ENCODE measurements at places on chromosomes 6 and 20. TPM values are rescaled to one million over a fixed set of nuclear protein-coding genes. Genes with fewer than 3 reads are reported as not detected.
A peak's percentile ranks its signal among the peaks of the same experiment; 100 is the strongest.

SLC24A3 gene
- 4.5 TPM for polyA plus RNA-seq

DNA sequence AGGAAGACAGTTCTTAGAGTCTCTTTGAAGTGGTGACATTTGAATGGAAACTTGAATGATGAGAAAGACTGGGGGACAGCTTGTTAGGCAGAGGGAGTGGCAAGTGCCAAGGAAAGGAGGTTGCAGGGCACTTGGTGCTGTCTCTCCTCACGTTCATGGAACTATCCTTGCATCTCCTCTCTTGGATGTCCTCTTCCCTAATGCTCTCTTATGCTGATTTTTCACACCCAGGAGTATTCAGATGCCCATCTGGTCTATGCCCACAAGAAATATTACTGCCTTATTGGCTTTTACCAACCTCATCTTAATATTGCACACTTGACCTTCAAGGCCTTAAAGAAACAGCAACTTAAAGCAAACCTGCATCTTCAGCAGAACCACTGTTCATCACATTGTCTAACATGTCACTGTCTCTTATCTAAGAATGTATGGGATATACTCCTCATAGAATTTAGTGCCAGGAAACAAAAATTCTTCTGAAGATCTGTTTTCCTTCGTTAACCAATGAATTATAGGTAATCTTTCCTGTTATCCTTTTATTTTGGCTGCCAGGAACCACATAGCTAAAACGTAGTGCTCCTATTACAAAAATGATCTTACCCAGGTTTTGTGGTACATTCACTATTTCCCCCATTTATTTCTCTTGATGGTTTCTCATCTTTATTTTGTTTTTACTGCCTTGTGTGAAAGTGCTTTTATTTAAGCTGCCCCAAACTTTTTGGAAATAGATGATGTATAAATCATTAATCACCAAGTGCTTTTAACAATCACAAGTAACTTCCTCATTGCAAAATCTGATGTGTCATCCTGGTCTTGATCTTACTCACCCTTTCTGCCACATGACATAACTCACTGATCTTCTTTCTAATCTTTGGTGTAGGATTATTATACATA, 12.8 kb downstream of the RGS17 start:
- DNase-seq = no peak

CHRNA4 gene
- polyA plus RNA-seq = 11.2 TPM

- no peak for DNase-seq
Observed at GRCh38 chr6:102229271-102229670, 835.8 kb downstream of the GRIK2 start.

KCNK16 gene
- not detected for polyA plus RNA-seq

DNA sequence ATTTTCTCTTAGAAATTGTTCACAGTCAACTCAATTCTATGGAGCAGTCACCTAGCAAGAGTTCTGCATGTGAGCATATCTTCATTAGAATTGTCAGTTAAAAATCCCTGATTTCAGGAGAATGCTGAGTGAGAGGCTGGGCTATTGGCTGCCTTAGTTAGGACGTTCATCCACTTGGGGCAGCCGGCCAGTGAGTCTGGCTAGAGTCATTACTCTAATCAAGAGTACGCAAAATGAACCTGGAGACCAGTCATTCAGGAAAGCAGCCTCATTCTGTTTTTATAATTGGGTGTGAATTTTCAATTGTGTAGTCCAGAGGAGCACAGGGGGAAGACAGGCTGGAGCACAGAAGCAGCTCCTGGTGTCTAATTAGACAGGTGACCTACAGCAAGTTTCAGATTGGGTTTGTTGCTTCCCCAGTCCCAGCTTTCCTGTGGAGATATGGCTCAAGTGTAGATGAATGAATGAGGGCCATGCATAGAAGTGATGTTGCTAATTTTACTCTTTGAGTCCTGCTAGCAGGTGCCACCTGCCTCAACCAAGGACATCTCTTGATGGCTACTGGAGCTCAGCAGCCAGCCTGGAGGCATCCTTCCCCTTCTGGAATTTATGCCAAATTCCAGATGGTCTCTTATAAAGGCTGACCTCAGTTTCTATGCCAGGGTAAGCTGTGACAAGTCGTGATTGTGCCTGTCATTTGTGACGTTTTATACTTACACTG, 265.7 kb downstream of the NKAIN2 start:
- no peak for DNase-seq

DNA sequence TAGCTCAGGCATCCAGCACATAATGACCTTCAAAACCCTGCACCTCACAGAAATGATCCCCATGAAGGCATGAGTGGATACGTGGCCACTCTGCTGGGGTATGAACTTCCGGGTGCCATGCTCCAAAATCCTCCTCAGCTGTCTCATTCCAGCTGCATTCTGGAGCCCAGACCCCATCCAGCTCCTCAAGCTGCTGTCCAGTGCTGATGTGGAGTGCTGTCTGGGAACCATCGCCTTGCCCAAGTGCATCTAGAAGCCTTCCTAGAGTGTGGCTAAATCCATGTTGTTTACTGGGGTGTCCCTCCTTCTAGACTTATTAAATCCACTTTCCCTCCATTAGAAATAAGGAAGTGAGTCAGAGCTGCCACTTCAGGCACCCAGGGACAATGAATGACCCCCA, 130.8 kb upstream of the PTPRT start:
- no peak for DNase-seq

DNA sequence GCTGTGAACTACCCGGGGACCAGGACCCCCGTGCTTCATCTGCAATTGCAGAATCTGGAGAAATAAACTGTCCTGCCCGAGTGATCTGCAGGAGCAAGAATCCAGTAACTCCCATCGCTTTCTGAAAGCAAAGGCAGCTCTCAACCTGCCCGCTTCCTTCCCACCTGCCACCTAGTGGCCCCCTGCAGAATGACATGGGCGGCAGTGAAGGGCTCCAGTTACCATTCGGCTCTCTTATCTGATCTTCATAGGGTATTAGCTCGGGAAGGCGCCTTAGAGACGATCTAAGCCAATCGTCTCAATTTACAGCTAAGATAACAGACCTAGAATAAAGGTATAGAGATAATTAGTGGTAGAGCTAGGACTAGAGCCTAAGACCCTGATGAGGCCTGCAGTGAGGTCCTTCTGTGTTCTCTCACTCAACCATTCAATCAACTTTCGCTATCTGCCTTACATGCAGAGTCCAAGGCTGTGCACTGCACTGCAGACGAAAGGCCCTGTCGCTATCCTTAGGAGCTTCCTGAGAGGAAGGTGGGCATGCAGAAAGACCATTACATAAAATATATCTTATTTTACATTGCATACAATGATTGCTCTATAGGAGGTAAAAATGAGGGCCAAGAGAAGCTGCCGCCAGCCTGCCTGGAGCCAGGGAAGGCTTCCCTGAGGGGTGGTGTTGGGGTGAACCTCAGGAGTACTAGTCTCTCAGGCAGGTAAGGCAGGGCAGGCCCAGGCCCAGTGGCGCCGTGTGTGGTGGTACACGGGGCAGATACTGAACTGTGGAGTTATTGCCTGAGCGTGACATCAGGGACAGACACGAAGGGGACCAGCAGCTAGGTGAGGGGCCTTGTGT, 7.1 kb upstream of the PSMG4 start:
- DNase-seq = peak; percentile 79

WFDC2 gene
- 193 TPM for polyA plus RNA-seq

DNA sequence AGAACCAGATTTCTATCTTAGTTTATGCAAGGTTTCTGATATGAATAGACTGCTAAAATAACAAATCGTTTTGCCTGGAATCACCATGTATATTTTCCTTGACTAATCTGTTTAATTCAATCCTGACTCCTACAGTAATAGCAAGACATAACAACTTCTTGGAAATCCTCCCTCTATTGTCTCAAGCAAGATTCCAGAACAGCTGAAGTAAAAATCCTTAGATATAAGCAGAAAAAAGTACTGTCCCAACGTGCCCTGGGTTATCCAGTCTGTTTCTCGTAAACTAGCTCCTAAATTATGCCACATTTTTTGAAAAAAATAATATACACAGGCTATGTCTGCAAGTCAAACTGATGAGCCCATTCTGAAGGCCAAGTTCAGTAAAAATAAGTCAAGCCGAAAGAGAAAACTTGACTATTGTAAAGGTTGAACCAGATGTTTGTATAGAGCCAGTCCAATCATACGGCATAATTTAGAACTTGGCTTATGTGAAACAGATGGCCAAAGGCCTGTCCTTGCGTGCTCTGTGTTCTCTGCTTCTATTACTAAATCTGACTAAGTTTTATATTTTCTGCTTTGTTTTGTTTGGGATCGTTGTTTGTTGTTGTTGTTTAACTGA, 341.6 kb upstream of the NRSN1 start:
- no peak for DNase-seq

- no peak for DNase-seq
Observed at GRCh38 chr6:138948004-138948403, 40.0 kb downstream of the REPS1 start.

- DNase-seq = no peak
Observed at GRCh38 chr6:51120016-51120415, 301.3 kb downstream of the TFAP2B start.

RAET1E gene
- polyA plus RNA-seq = 0.46 TPM

DNA sequence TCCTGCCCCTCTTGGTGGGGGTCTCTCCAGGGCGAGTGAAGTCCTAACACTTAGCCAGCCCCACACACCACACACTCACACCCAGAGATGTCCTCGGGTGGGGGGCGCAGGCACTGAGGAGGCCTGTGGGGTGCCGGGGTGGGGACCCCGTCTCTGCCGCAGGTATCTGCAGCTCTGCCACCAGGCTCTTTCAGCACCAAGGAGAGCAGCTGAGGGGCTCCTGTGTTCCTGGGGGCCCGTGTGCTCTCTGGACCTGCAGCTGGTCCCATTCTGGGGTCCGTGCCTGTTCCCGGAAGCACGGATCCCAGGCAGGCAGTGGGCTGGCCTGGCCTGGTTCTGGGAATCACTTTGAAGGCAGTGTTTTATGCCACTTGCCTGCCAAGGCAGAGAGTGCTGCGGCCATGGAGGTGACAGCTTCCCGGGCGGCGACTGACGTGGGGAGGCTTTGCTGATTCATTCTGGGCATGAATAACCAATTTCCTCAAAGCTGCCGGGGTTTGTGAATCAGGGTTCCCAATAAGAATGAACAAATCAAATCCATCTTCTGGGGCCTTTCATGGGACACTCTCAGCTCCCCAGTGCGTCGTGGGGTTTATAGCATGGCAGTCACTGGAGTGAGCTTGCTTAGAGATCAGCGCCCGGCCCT, 54.4 kb upstream of the SLCO4A1 start:
- DNase-seq = no peak

DDX43 gene
- 0.99 TPM for polyA plus RNA-seq

GRCh38 chr6:73236144-73236750, 11.0 kb upstream of the KHDC1L start:
- no peak for DNase-seq

DNA sequence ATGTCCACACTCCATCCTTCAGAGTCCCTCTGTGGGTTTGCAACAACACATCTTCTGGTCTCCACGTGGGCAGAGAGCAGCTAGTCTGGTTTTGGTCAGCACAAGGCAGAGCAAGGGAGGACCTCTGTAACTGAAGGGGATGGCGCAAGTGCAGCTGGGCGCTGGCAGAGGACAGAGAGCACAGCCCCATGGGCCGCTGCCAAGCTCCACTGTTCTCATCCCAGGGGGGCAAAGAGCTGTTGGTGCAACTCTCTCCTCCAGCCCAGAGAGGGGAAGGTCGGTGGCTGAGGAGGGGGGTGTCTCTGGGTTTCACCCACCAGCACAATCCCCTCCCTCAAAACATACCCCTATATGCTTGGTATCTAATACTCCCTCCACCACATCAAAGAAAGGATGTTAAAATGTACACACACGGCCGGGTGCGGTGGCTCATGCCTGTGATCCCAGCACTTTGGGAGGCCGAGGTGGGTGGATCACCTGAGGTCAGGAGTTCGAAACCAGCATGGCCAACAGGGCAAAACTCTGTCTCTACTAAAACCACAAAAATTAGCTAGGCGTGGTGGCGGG, 9.1 kb downstream of the ATP9A start:
- no peak for DNase-seq

- no peak for DNase-seq
Observed at GRCh38 chr6:390914-391558, 516 bp upstream of the IRF4 start.

DNA sequence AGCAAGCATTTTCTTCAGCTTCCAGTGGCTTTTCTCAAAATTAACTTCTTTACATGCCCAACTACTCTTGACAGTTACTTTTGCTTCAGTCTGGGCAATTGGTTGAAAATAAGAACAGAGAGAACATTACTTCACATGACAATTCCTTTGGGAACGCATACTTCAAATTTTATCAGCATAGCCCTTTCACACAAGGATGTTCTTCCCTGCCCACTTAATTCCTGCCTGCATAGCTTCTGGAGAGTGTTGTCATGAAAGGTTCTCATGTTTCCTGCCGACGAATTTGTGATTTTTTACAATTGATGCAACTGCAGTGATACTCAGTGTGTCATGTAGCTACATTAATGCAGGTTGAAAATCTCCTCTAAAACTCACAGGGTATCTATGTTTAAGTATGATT, 22.0 kb upstream of the SNRNP48 start:
- DNase-seq = no peak

TUBB1 gene
- 1.8 TPM for polyA plus RNA-seq

DNA sequence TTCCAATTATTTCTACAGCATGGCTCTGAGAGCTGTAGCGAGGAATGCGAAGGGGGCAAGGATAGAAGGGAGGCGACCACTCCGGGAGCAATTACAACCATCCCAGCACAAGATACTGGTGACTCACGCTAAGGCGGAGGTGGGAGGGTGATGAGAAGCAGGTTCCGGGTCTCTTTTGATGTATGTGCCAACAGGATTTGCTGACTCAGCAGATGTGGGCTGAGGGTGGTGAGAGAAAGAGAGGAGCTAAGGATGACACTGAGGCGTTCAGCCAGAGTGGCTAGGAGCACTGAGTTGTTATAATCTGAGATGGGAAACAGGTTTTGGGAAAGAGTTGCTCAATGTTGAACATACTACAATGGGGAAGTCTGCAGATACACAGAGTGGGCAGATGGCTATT, 9.3 kb upstream of the TXNDC5 start:
- DNase-seq = no peak

RIPK1 gene
- polyA plus RNA-seq = 26.4 TPM

DNA sequence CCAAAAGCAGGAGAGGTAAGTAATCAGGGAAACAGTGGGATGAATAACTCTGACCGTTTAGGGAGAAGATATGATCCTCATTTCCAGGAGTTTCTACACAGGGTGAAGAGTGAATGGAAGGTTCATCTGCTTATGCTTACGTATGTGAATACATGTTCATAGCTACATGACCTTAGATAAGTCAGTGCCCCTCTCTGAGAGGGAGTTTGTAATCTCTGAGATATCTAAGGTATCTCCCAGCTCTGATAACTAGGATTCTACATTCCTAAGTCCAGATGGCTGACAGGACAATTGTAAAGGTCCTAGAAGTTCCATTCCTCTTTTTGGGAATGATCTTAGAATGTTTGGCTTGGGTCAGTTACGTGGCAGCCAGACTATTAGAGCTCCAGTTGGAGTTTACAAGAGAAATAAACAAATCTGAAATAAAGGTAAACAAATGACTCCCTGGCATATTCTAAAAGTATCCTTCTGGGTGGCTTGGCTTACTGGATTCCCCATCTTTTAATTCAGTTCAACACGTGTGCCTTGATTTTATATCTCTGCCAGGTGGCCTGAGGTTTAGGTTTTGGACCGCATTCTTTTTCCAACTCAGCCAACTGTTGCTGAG, 15.8 kb downstream of the PROCR start:
- DNase-seq = no peak

- no peak for DNase-seq
Observed at GRCh38 chr6:29834564-29835436, 7.2 kb downstream of the HLA-G start.

GRCh38 chr6:159262586-159262985, 93.4 kb downstream of the FNDC1 start:
- no peak for DNase-seq
